ENCODE measurements at places on chromosomes 7 and 10. TPM values are rescaled to one million over a fixed set of nuclear protein-coding genes. Genes with fewer than 3 reads are reported as not detected.

GRCh38 chr7:123220396-123220795 is 20.6 kb upstream of the SLC13A1 start:
- DNase-seq, result peak; percentile 27
- no peaks in the 10 kb centered on the region for H3K36me3 ChIP-seq
- H3K4me3 ChIP-seq, result no peak overlapping the region

Gene HOXA1
- 5.6 TPM for total RNA-seq

Gene SLC26A3
- not detected for total RNA-seq

Gene CADPS2
- total RNA-seq, result 7.4 TPM

DNA sequence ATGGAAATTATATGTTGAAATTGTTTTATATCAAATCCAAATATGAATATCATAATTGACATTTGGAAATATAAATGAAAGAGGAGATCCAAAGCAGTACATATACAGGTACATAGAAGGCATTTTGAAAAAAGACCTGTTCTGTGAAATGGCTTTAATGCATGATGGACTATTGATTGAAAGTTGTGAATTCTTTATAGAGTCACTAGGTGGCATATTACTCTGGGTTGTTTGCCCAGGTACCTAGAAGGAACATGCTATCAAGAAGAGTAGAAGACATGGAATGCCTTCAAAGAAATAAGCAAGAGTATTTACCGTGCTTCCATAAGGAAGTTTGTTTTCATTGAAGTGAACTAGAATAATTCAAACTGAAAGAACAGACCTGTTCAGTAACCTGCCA is 160.0 kb upstream of the ANK3 start:
- no peaks in the 10 kb centered on the region for H3K4me1 ChIP-seq
- H3K27me3 ChIP-seq, result no peaks in the 10 kb centered on the region
- peak; percentile 63 for DNase-seq
- H3K27ac ChIP-seq, result no peak overlapping the region

- H3K27me3 ChIP-seq, result no peaks in the 10 kb centered on the region
- H3K36me3 ChIP-seq, result peaks cover 9% of the 10 kb centered on the region
- peak; percentile 89 for DNase-seq
- peaks cover 12% of the 10 kb centered on the region for H3K4me1 ChIP-seq
Measured at GRCh38 chr10:30637881-30638467, 8.4 kb upstream of the LYZL2 start.

Gene PHKG1
- 1.2 TPM for total RNA-seq

GRCh38 chr10:89082086-89082485 is 91.5 kb downstream of the FAS start:
- no peaks in the 10 kb centered on the region for H3K36me3 ChIP-seq
- H3K27ac ChIP-seq, result no peak overlapping the region
- no peak for DNase-seq
- H3K4me1 ChIP-seq, result no peaks in the 10 kb centered on the region
- no peak overlapping the region for H3K4me3 ChIP-seq

Gene FGFBP3
- 1.1 TPM for total RNA-seq

- peaks cover 12% of the 10 kb centered on the region for H3K36me3 ChIP-seq
- H3K4me3 ChIP-seq, result no peak overlapping the region
- H3K27me3 ChIP-seq, result no peaks in the 10 kb centered on the region
- no peak overlapping the region for H3K27ac ChIP-seq
Measured at GRCh38 chr7:105768898-105769507, 107.4 kb downstream of the ATXN7L1 start.

Gene FKBP9
- total RNA-seq, result 111 TPM

DNA sequence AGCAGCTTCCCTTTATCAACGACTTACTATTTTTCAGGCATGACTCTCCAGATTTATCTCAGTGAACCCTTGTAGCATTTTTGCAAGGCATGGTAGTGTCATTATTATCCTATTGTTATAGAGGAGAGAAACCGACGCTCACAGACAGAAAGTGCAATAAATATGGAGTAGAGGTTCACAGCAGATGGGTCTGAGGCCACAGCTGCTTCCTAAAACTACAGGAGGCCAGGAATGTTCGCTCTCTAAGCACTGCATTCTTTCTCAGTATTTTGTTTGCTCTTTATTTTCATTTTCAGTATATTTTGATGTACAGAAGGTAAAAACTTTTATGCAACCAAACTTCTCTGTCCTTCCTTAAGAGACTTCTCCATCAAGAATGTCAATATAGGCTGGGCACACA is 4.5 kb upstream of the AEBP1 start:
- no peaks in the 10 kb centered on the region for H3K27me3 ChIP-seq
- H3K36me3 ChIP-seq, result peaks cover 7% of the 10 kb centered on the region
- peaks cover 19% of the 10 kb centered on the region for H3K4me1 ChIP-seq
- no peak for DNase-seq
- no peak overlapping the region for H3K4me3 ChIP-seq
- H3K27ac ChIP-seq, result no peak overlapping the region

GRCh38 chr7:71783779-71784178 is 628.4 kb downstream of the CALN1 start:
- DNase-seq, result no peak
- no peaks in the 10 kb centered on the region for H3K36me3 ChIP-seq
- H3K4me3 ChIP-seq, result no peak overlapping the region
- no peak overlapping the region for H3K27ac ChIP-seq
- H3K4me1 ChIP-seq, result no peaks in the 10 kb centered on the region

Gene SKIDA1
- 0.56 TPM for total RNA-seq

DNA sequence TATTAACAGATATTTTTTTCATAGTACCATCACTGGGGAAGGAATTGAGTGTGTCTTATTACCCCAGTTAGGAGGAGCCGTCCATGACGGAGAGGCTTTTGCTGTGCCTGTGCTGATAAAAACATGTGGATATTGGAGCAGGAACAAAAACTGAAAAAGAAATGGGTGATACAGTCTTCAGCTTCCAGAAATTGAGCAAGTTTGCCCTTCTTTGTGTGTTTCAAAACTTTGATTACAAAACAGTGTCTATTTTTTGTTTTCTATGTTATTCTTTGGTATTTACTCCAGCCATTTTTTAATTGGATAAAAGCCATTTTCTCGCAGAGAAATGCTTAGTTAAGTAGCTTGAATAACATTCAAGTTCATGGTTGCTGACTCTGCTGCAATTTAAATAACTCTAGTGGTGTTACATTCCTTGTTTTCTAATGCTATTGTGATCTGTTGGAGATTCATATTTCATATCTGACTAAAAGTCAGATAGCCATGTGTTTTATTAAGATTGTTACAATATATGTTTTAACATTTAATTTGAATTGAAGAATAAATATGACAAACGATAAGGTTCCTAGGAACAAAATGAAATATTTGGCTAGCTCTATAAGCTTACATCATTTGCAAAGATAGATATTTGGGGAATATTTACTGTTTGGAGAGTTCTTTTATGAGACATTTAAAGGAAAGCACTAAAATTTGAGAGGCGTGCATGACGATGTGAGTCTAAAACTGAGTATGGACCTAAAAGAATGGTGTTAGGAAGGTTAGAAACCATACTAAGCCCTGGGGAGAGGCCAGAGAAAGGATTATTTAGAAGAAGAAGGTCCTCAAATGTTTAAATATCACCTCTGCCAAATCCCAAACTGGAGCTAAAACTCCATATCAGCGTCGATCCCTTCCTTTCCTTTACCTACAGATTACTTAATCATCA is 747.3 kb upstream of the CELF2 start:
- H3K4me3 ChIP-seq, result no peak overlapping the region
- H3K4me1 ChIP-seq, result no peaks in the 10 kb centered on the region
- H3K27ac ChIP-seq, result no peak overlapping the region
- no peaks in the 10 kb centered on the region for H3K27me3 ChIP-seq
